NCI-H2081 (cell line): ENCODE measurements at places on chromosomes 3 and 15.

DNA sequence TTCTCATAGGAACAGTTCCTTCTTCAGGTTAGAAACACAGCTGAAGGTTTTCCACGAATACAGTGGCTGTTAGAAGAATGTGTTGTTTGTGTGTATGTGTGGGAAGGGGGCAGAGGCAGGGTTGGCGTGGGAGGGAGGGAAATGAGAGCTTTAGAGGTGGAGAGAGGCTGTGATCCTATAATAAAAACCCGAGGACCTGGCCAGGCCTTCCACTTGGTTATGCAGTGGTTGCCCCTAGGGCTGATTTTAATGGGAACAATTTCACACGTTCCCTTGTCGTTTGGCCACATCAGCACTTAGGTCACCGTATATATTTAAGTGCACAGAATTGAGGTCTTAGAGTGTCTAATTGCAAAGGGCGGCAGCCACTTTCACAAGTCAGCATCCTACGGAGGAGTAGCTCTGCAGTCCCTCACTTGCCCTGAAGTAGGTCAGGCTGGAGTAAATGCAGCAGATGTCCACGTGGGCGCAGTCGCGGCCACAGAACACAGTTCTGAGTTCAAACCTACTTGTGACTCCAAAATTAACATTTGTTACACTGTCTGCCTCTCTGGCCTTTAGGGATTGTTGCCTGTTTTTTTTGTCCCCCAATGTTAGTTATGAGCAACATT lies 85.6 kb downstream of the PDCD6IP start:
- DNase-seq, result no peak

DNA sequence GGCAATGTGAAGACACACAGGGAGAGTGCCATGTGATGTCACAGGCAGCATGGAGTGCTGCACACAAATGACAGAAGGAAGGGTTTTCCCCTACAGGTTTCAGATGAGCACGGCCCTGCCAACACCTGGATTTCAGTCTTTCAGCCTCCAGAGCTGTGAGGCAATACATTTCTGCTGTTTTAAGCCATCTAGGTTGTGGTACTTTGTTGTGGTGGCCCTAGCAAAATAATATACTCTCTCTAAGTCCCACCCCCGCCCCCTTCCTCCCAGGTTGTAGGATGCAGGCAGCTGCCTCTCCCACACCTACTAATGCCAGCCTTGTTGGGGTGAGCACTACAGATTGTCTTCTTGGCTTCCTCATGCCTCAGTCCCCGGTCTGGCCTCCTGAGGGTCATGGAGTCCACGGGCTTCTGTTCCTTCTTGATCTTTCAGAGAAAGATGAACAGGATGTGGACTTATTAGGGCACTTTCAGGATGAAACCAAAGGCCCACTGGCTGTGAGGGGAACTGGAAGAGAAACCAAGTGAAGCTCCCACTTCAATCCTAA lies 180.0 kb downstream of the CD47 start:
- DNase-seq, result no peak

DNA sequence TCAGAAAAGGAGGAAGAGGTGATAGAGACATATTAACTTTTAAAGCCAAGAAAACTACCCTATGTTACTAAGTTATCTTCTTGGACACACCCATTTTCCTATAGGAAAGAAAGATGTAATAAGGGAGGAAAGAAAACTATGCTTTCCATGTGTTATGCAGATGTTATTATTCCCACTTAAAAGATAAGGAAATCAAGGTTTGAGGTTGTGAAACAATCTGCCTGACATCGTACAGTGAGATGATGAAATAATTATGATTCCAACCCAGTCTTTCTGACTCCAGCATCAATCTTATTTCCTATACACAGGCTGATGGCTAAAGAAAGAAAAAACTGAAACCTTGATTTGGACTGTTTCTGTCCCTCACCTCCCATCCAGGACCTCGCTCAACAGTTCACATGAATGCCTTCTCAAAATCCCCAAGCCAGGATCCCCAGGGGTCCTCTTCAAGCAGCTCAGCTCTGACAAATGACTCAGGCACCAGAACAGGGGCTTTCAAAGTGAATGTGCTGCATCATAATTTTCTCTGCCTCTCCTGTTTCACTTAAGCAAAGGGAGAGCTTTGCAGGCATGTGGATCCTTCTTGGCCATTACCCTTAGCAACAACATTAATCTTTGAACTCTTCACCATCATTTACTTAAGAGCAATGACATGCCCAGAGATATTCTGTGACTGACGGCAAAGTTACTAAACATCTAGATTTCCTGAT lies 12.4 kb upstream of the EID1 start:
- no peak for DNase-seq

DNA sequence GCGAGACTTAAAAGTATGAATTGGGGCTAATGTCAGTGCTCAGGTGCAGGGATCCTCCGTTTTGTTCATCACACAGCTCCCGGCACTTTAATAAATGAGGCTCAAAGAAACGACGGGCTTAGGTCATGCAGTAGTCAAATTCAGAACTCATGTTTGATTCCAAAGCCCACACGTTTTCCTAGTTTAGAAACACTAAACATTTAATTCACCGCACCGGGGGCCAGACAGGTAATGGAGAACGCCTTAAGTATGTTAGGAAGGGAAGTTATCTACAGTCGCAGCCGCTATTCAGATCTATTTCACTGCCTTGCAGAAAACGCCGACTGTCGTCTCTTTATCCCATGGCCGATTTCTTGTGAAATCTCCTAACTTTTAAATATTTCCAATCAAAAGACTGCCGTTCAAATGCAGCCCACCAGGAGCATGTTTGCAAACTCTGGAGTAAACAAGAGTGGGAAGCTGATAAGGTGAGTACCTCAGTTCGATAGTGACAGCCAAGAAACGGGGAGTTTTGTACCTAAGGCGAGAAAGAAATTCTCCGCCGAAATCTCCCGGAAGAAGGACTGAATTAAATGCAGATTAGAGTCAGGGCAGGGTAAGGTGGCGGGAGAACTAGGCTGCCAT lies 569 bp downstream of the HIGD2B start:
- DNase-seq, result no peak

GRCh38 chr3:8489278-8489792 lies 12.3 kb upstream of the LMCD1 start:
- DNase-seq, result no peak
